Suppressor macrophage (primary cell): ENCODE measurements at places on chromosomes 12 and 14.

GRCh38 chr12:124456652-124457152, 110.7 kb downstream of the NCOR2 start:
- DNase-seq: peak; percentile 44

GRCh38 chr14:26833621-26834176, 235.9 kb upstream of the NOVA1 start:
- DNase-seq: no peak

- DNase-seq: no peak
Observed at GRCh38 chr12:4046495-4046840, 173.3 kb upstream of the PARP11 start.

GRCh38 chr12:4933411-4933810, 23.7 kb downstream of the KCNA1 start:
- DNase-seq: no peak

DNA sequence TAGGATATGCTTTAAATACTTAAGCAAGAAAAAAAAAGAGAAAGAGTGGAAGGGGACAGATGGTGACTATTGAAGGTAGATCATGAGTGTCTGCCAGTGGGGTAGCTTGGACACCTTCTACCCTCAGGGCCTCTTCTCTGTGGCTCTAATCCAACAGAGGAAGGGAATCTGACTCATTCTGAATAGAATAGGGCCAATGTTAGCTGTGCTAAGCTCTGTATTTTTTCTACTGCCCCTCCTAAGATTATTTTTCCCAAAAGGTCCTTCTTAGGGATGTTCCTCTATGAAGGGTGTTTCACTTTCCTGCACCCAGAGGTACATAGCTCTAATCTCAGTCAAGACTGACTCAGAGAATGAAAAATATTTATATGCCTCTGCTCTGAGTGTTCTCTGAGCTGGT, 25.6 kb downstream of the UNC79 start:
- no peak for DNase-seq

GRCh38 chr14:101604228-101604934, 43.1 kb downstream of the DIO3 start:
- DNase-seq: no peak

DNA sequence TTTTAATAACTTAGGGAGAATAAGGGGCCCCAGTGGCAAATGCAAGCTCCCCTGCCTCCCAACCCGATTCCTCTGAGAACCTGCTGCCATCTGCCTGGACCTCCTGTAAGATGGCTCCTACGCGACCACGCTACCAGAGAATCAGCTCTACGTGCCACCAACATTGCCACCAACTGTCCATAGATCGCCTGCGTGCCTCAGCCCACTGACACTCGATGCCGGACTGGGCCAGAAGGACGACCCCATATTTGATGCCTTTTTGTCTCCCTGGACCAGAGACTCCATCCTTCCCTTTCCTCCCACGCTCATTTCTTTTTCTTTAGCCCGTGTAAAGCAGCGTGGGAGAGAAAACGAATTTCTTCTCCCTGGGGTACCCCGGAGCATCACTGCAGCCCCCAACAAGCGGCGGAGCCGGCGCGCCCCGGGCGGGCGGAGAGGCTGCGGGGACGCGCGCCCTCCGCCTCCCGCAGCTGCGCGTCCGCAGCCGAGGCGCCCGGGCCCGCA, 565 bp upstream of the KLHL42 start:
- DNase-seq: no peak

GRCh38 chr12:79360936-79361335, 329.8 kb downstream of the PAWR start:
- no peak for DNase-seq

DNA sequence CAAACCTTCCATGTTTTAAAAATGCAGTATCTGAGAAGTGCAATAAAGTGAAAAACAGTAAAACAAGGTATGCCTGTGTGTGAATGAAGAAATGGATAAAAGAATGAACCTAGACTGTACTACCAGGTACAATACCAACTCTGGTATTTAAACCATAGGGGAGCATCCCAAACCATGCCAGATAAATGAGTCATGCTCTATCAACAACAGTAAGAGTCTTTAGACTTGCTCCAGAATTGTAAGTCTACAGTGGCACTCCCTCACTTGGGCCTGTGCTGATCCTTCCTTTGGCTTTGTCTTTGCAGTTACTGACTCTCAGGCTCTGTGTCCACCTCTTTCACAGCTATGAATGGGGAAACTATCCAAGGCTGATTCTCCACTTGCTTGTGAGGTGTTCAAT, 38.1 kb downstream of the BBS10 start:
- DNase-seq: no peak

GRCh38 chr12:99454539-99455172, 192.9 kb upstream of the GARIN6 start:
- DNase-seq: no peak

GRCh38 chr12:24933694-24934407, 15.1 kb downstream of the BCAT1 start:
- no peak for DNase-seq

DNA sequence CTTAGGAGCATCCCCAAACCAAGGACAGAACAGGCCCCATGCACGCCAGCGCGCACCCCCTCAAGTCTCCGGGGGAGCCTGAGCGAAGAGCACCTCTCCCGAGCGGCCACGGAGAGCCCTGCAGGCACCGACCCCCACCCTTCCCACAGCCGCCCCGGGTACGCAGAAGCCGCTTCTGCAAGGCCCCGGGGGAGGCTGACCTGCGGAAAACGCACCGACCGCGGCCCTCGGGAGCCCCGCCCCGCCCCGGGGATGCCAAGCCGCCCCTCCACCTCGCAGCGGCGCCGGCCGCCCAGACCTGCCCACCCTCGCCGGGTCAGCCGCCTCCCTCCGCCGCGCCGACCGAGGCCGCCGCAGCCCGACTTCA, 385 bp downstream of the CAPRIN2 start:
- no peak for DNase-seq

DNA sequence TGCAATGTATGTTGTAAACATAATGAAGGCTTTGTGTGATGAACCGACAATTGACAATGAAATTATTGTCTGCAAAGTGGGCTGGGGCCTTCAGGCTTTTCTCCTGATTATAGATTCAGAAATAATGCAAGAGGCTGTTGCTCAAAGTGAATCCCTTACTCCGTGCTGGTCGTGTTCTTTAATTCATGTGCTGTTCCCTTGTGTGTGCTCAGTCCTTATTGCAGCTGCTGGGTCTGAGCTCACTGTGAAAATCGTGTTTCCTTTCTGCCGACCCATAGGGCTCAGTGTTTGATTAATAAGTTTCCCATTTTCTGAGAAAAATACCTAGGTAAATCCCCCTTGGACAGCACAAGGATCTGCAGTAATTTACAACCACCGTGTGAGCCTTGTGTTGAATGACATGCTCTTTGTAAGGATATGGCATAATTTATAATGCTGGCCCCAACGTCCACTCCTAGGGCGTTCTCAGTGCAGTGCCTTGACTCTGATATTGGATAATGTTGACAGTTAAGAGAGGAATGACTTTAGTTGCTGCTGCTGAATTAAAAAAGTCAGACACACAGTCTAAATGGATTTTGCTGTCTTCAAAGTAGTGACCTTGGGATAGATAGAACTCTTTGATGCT, 81.6 kb downstream of the RGS6 start:
- no peak for DNase-seq

- DNase-seq: no peak
Observed at GRCh38 chr12:29700761-29701481, 82.8 kb downstream of the TMTC1 start.

GRCh38 chr14:28577711-28578131, 188.9 kb upstream of the FOXG1 start:
- DNase-seq: no peak

GRCh38 chr12:119804011-119804641, 73.0 kb downstream of the CIT start:
- no peak for DNase-seq

DNA sequence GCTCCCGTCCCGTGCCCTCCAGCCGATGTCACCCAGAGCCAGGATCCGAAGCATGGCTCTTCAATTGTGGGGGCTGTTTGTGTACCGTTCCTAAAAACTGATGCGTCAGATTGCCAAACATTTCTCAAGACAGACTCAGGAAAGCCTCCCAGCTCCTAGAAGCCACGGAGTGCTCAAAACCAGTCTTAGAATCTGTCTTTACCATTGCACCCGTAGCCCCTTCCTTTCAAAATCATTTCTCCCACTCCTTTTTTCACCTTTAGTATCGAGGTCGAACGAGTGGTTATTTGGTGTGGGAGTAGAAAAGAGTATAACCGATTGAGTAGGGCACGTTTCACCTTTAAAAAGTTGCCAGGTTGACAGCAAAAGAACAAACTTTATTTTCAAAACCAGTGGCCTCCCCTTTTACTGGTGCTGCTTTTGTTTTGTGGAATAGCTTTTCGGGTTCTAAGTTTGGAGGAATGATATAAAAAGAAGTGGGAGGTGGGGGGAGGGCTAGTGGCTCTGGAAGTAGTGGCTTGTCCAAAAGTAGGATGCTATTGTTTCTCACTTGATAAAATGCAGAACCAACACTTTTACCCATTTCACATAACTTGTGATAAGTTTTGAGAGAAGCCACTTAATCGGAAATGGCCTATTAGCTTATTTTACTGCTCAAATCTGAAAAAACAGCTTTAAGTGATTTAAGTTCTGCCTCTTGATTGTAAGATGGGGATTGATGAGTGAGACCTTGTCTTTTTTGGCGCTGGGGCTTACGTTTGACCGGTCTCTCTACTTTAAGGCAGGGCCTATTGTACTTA, 803 bp downstream of the STK38L start:
- no peak for DNase-seq

- DNase-seq: no peak
Observed at GRCh38 chr14:76771437-76771980, 10.2 kb downstream of the VASH1 start.

DNA sequence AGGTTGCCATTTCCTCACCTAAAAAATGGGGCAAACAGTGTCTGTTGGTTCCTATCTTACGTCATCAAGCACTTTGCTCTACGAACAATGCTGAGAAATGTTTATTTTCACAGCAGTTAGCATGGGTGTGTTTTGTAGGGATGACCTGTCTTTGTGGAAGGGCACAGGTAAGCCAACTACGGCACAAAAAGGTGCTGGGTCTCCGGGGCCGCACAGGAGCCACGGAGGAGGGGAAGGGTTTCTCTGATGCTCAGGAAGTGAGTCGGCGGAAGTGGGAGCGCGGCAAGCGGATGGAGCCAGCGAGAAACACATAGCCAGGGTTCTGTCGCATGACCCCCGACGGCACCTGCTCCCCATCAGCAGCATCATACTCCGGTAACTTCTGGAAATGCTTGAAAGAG, 65.6 kb upstream of the TCL1B start:
- DNase-seq: no peak

DNA sequence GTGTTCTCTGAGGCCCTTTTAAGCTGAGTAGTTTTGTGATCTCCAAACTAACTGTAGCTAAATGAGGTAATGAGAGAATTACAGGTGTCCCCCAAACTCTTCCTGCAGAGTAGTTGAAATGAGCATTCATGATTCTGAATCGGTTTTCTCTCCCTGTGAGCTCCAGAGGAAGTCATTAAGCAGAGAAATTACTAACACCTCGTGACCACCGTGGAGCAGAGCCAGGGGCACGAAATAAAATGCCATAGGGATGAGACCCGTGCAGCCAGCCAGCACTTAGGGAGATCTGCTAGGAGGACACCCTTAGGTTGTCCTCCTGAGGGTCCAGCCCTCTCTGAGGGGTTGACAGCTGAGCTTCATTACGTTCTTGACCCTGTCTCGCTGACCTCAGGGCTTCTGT, 79.5 kb downstream of the SLC25A47 start:
- peak; percentile 34 for DNase-seq

- DNase-seq: peak; percentile 24
Observed at GRCh38 chr14:70317969-70318634, 41.4 kb downstream of the COX16 start.

GRCh38 chr12:107537464-107538119, 148.0 kb upstream of the PWP1 start:
- DNase-seq: no peak

DNA sequence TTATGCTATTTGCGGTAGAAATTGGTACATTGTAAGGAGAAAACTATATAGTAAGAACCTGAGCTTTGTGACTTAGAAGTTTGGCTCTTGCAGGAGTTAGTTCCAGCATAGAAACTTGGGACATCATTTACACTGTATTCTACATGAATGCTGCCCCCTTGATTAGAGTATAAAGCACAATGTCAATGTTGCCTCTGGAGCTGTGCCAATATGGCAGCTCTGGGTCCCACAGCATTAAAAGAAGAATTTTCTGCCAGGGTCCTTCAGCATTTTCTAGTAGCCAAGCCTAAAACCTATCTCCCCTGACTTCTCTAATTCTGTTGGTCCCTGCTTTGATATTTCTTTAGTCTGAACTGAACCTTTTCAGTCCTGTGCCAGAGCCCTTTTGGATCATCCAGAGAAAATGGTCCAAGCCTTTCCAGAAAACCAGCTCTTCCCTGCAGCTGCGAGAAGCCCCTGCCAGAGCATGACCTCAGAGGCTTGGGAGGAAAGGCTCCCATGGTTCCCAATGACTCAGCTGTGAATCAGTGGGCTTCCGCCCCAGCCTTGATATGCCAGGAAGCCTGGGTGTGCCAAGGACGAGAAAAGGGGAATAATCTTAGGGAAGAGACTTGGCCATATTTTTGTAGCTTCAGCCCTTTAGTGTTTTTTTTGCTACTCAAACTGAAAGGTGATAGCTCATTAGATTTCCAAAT, 43.2 kb downstream of the PLEKHG7 start:
- DNase-seq: peak; percentile 20

GRCh38 chr12:68048648-68049297, 59.5 kb downstream of the IFNG-AS1 start:
- no peak for DNase-seq

- DNase-seq: peak; percentile 1
Observed at GRCh38 chr14:26163761-26164160, 434.1 kb downstream of the NOVA1 start.

GRCh38 chr12:45475594-45475993, 253.9 kb upstream of the ARID2 start:
- DNase-seq: no peak

DNA sequence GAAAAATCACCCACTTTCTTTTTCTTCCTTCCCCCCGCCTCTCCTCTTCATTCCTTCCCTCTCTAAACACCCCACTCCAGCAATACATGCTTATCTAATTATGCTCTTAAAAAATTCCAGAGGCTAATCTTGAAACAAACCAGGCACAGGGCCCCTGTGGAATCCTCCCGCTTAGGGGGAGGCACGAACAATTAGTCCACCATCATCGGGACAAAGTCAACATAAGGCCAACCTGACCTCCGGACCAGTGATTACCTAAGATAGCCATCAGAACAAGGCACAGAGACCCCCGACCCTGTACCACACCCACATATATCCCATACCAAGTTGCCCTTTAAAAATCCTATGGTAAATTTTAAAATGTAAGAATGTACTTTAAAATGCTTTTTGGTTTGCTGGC, 47.1 kb downstream of the KIF21A start:
- DNase-seq: no peak

GRCh38 chr14:75452324-75452723, 24.5 kb downstream of the JDP2 start:
- peak; percentile 25 for DNase-seq

DNA sequence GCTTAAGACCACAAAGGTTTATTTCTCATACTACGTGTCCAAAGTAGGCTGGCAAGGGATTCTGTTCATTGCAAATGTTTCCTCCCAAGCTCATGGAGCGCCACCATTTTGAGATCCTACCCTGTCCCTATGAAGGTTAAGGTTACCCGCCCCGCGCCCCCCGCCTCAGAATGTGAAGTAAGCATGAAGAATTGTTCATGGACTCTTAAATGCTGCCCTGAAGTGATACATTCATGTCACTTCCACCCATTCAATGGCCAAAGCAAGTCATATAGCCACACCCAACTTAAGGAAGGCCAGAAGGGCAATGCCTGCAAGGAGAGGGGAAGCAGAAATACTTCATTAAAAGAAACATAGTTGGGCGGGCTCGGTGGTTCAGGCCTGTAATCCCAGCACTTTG, 4.2 kb downstream of the TMEM253 start:
- DNase-seq: no peak
